ENCODE measurements at places on chromosomes 6 and 20.
A peak's percentile ranks its signal among the peaks of the same experiment; 100 is the strongest.

DNA sequence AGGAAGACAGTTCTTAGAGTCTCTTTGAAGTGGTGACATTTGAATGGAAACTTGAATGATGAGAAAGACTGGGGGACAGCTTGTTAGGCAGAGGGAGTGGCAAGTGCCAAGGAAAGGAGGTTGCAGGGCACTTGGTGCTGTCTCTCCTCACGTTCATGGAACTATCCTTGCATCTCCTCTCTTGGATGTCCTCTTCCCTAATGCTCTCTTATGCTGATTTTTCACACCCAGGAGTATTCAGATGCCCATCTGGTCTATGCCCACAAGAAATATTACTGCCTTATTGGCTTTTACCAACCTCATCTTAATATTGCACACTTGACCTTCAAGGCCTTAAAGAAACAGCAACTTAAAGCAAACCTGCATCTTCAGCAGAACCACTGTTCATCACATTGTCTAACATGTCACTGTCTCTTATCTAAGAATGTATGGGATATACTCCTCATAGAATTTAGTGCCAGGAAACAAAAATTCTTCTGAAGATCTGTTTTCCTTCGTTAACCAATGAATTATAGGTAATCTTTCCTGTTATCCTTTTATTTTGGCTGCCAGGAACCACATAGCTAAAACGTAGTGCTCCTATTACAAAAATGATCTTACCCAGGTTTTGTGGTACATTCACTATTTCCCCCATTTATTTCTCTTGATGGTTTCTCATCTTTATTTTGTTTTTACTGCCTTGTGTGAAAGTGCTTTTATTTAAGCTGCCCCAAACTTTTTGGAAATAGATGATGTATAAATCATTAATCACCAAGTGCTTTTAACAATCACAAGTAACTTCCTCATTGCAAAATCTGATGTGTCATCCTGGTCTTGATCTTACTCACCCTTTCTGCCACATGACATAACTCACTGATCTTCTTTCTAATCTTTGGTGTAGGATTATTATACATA lies 12.8 kb downstream of the RGS17 start:
- DNase-seq, result no peak

DNA sequence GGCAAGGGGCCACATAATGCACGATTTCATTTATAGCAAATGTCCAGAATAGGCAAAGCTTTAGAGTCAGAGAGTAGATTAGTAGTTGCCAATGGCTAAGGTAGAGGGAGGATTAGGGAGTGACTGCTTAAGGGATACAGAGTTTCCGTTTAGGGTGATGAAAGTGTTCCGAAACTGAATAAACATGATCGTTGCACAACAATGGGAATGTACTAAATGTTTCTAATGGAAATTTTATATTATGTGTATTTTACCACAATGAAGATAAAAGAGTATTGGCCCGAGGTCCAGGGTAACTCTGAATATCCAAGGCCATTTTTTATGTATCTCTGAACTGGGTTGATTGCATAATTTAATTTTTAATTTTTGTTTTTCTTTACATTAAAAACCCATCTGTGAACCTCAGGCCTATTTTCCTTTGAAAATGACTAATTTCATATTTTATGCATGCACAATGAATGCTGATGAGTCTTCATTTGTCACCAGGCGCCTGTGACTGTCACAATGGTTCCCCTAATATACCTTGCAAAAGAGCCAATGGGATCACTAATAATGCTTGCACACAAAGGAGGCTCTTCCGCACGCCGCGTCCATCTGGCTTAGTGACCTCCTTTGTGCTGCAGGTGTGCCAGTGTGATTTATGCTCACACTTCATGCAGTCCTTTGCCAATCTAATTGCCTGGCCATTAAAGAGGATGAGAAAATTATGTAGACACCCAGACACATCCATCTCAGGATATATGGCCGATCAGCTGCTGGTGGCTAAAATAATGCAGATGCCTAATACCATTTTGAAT lies 612.5 kb downstream of the CDH26 start:
- DNase-seq, result peak; percentile 89

DNA sequence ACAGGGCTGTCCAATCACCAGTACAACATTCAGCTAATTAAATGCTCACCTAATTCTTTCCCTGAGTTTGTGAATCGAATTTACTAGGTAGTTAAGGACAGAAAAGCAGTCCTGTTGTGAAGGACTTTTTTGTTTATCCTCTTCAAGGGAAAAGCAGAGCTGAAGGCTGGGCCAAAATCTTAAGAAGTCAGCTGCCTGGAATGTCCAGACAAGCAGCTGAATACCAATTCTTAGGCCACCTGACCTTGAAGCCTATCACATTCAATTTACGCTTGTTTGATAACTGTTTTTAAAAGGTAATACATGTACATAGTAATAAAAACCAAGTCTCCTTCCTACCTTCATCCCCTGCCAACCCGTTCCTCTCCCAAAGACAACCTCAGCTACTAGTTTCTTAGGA lies 56.4 kb downstream of the UQCC1 start:
- no peak for DNase-seq

- no peak for DNase-seq
Measured at GRCh38 chr20:24531202-24531601, 61.8 kb downstream of the SYNDIG1 start.

GRCh38 chr6:155143029-155143577 lies 120.7 kb upstream of the CLDN20 start:
- DNase-seq, result no peak

- DNase-seq, result no peak
Measured at GRCh38 chr20:37932074-37932473, 29.1 kb downstream of the VSTM2L start.

GRCh38 chr6:41228616-41229015 lies 467 bp downstream of the TREML4 start:
- DNase-seq, result no peak

- no peak for DNase-seq
Measured at GRCh38 chr6:1763404-1763803, 153.7 kb downstream of the FOXC1 start.

DNA sequence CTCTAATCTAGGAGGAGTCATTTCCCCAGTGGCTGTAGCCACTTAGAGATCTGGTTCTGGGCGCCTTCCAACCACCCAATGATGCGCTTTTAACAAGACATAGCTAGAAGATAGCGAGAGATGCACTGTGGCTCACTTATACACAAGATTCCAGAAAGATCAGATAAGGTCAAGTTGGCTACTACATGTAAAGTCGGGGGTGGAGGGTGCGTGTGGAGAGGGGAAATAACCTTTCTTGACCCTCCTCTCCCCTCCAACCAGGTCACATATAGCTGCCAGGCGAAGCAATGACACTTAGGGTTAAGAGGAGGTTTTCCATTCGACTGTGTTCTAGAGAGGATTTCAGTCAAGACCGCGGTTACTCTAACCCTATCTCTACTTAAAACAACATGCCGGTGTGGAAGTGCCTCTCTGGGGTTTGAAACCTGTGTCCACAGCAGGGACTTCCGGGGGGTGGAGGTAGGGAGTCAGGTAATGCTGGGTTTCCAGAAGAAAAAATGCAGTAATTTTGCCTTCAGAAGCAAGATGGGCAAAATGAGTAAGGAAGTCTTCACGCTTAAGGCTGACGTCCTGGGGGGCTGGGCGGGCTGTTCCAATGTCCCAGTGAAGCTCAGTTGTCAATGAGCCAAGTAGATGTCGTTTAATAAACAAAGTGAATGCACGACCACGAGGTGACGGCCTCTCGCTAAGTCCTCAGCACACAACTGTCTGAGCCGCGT lies 1.8 kb upstream of the SIM1 start:
- no peak for DNase-seq

DNA sequence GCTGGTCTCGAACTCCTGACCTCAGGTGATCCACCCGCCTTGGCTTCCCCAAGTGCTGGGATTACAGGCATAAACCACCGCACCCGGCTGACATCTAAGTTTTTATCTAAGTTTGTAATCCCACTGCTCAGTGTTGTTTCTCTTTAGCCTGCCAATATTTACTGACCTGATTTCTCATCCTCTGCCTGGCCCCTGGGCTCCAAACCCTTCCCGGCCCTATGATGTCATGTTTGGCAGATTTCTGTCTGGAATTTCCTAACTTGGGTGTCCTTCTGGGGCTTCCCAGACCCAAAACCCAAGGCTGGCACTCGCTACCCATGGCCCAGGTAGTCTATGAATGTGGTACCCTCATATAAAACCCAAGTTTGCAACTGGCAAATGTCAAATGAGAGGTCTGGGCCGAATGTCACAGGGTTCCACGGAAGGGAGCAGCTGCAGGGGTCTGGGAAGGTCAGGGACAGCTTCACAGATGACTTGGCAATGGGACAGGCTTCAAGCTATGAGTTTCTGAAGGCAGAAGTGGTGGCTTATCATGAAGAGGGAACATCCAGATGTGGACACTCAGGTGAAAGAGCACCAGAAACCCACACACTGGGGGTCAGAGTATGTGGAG lies 54.9 kb downstream of the TMEM170B start:
- no peak for DNase-seq

DNA sequence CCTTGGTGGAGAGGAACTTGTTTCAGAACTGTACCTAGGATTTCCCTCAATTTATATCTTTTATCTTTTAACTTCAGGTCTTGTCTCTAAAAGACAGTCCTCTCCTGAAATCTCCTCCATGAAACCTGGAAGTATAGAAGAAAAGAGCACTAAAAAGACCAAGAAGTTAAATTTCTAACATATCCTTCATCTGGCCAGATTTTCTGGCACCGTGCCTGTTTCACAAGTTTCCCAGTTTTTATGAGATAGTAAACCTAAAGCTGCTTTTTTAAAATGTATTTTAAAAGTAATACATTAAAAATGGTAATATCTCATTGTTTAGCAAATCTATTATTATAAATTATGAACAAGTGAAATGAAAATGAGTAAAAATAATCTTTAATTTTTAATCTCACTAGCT lies 348.3 kb upstream of the RSPO3 start:
- no peak for DNase-seq

DNA sequence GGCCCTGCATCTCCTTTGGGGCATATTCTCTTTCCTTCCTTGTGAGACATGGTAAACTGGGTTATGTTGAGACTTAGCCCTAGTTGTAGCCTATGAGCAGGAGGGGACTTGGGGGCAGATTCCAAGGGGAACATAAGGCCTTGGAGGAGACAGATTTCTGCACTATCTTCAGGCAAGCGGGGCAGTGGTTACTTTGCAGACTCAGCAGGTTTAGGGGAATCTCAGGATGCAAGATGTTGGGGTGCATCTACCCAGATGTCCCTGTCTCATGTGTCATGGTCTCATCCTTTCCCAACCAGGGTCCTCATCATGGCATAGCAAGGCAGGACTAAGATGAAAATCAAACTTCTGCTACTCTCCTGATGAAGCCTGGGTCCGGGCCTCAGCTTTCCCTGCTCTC lies 58.6 kb upstream of the PTPRT start:
- no peak for DNase-seq

GRCh38 chr6:170276369-170277057 lies 14.4 kb downstream of the DLL1 start:
- DNase-seq, result no peak

GRCh38 chr6:66825539-66825938 lies 1118.5 kb upstream of the EYS start:
- DNase-seq, result no peak

- peak; percentile 24 for DNase-seq
Measured at GRCh38 chr6:157381631-157382621, 936 bp downstream of the ZDHHC14 start.

DNA sequence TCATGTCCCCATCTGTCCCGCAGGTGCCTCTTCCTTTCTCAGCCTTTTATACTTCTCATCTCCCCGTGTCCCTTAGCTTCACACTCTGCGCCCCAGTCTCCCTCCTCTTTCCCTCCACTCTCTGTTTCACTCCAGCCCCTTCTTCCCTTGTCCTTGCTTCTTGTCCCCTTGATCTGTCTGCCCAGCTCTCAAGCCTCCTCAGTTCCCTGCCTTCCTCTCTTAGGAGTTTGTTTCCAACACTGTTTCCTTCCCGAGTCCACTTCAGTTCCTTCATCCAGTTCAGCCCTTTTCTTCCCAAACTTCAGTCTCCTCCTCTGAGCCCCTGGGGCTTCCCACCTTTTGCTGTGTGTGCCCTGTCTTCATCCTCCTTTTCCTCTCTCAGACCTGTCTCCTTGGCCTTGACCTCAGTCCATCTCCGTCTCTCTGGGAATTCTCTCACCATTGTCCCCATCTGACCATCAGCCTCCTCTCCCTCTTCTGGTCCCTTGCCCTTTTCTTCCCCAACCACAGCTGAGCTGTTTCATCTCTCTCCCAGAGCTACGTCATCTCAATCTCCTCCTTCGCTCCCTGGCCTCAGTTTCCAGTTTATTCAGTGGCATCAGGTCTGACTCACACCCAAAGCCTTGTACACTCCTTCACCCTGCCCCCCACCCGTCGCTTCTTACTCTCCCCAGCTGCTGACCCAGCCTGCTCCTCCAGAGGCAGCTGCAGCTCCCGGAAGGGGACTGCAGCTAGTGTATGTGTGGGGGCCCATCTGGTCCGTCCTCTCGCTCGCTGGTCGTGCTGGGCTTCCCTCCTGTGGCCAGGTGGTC lies 2.7 kb upstream of the DDR1 start:
- DNase-seq, result peak; percentile 47

- peak; percentile 33 for DNase-seq
Measured at GRCh38 chr6:132830334-132830751, 16.0 kb downstream of the RPS12 start.

DNA sequence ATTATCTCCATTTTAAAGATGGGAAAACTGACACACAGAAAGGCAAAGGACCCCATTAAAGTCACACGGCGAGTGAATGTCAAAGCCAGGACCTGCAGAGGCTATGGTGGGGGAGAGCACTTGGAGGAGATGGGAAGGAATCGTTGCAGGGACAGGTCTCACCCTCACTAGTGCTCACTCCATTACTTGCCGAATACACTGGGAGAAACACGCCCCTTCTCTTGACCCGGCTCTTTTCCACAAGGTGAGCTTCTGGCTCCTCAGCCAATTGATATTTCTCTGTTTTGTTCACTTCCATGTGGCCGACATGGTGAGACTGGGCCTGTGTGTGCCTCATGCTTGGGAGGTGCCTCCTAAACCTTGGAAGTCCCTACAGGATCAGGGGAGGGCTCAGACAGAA lies 117.8 kb upstream of the KCNG1 start:
- DNase-seq, result no peak

- peak; percentile 18 for DNase-seq
Measured at GRCh38 chr6:33661106-33661838, 40.1 kb downstream of the ITPR3 start.

- DNase-seq, result no peak
Measured at GRCh38 chr20:36991703-36992102, 40.2 kb upstream of the SAMHD1 start.

DNA sequence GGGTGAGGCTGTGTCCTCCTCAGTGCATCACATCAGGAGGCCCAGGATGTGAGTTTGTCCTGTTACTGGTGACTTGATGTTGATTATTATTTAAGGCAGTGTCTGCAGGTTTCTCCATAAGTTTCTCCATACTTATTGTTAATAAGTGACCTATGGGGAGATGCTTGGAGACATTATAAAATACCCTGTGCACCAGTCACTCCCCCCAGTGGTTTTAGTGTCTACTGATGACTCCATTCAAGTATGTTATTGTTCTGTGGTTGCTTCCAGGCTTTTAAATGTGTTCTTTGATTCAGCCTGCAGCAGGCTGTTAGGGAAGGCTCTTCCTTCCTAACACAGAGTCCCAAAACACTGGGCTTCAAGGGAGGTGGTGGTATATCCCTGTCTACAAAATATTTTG lies 14.6 kb upstream of the CST3 start:
- DNase-seq, result no peak
